ENCODE measurements at places on chromosomes 5 and 9.

- peak; percentile 22 for DNase-seq
These were observed 69.0 kb downstream of the SLC28A3 start for GRCh38 chr9:84271531-84271900.

DNA sequence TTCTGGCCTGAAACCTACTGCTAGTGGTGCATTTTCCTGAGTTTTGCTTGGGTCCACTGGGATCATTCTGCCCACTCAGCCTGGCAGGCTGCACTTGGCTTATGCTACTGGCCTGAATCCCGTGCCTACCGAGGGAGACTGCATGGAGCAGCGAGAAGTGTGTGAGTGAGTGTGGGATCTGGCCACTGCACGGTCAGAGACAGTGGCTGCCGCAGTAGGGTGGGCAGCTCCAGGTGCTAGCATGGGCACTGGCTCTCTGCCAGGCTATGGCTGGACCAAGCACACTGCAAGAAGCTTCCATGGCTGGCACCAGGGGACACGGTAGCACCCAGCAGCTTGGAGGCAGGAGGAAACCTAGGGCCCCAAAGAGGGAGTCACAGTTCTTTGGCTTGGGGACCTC, 1058.7 kb upstream of the ACO1 start:
- no peak for DNase-seq

GRCh38 chr5:113085880-113086409, 109.3 kb downstream of the DCP2 start:
- no peak for DNase-seq

- no peak for DNase-seq
These were observed 1.2 kb downstream of the ZNF608 start for GRCh38 chr5:124745007-124745927.

- DNase-seq = no peak
These were observed 1.7 kb downstream of the EBF1 start for GRCh38 chr5:159097784-159098602.

GRCh38 chr9:121267689-121268597, at the start of gene GSN:
TSS of gene GSN (plus strand) at chr9:121268162. CDS start at chr9:121301972, 33,810 bp downstream.
- DNase-seq = peak; percentile 43

DNA sequence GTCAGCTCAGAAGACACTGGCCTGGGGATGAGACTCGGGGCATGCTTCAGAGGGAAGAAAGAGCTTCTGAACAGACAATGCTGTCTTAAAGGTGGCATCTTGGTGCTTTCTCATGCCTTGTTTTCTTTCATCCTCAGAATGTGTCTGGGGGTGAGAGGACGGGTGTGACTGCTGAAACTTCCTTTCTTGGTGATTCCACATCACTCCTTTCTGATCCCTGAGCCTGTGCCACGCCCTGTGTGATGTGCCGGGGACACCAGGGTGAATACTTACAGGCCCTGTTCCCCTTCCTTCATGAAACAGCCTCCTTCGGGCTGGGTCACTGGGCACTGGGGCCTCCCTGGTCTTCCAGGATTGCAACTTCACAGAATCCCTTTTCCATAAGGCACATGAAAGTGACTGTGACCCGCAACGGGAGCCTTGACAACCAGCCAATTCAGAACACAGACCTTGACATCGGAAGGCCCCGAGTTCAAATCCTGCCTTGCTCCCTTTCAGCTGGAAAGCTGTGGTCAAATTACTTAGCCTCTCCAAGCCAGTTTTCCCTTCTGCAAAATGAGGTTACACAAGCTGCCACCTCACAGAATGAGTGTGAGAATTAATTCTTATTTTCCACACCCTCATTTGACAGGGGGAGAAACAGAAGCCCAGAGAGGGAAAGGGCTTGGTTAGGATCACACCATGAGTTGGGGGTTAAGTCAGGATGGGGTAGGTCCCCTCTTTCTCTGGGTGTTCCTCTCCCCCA, 44.1 kb upstream of the IL17B start:
- no peak for DNase-seq

DNA sequence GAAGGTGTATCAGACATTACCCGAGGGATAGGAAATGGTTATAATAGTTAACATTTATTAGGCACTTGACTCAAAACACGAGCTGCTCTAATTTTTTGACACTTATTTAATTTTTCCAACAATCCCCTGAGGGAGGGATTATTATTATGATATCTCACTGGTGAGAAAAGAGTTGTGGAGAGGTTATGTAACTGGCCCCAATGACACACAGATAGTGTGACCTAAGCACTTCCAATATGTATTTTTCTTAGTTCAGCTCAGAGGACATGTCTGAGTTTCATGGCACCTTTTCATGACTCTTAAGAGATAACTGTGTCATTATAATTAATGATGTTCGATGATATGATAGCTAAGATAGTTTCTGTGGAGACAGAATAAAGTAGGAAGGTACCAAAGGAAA, 86.9 kb downstream of the PTCD2 start:
- DNase-seq = no peak

DNA sequence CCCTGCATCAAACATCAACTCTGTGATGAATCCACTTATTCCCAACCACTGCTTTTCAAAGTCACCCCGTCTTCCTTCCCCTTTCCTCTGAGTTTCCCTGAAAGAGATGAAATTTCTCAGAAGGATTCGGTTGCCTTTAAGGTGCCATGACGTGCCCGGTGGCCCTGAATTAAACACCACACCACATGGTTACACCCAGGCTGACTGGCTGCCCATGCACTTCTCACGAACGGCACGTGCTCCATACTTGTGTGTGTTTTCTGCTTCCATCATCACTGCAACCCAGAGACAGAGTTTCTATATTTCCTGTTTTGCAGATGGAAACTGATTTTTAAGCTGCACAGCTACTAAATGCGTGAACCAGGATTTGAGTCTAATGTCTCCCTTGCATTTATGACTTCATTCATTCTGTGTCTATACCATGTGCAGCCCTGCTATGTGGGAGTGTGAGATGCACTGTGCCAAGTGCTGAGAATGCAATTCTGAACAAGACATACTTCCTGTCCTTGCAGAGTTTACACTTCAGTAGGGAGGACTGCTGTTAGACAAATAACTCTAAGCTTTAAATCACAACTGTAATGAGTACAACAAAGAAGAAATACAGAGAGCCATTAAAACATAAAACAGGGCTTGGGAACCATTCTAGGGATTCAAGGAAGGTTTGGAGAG, 162.9 kb downstream of the NXNL2 start:
- DNase-seq = no peak

- DNase-seq = no peak
These were observed 167.7 kb downstream of the TARS1 start for GRCh38 chr5:33608344-33609041.

- DNase-seq = no peak
These were observed 171.9 kb downstream of the ZNF462 start for GRCh38 chr9:107034831-107035230.

- DNase-seq = peak; percentile 21
These were observed 423.0 kb downstream of the DIRAS2 start for GRCh38 chr9:90219548-90220118.
